ENCODE measurements at places on chromosomes 13 and 19.

DNA sequence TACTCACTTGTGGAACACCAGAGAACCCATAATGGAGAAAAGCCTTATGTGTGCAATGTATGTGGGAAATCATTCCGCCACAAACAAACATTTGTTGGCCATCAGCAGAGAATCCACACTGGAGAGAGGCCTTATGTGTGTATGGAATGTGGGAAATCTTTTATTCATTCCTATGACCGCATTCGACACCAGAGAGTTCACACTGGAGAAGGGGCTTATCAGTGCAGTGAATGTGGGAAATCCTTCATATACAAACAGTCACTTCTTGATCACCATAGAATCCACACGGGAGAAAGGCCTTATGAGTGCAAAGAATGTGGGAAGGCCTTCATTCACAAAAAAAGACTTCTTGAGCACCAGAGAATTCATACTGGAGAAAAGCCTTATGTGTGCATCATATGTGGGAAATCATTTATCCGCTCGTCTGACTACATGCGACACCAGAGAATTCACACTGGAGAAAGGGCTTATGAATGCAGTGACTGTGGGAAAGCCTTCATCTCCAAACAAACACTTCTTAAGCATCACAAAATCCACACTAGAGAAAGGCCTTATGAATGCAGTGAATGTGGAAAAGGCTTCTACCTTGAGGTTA, 10.9 kb downstream of the ZNF549 start:
- DNase-seq: no peak

- DNase-seq: no peak
These were observed 5.8 kb downstream of the GMIP start for GRCh38 chr19:19637523-19638251.

DNA sequence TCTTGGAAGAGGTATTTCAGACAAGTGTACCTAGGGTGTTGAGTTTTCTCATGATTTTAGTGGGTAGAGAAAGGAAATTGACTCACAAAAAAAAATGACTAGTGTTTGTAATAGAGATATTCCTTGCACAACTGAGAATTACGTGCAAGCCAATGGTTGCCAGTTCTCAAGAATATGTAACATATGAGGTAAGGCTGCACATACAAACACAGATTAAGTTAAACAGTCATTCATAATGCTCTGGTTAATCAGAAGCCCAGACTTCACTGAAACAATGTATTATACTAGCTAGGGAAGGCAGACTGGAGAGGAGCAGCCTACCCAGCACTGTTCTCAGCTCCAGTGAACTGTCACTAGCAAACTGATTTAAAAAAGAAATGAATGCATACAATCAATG, 418.3 kb downstream of the DIAPH3 start:
- no peak for DNase-seq

GRCh38 chr13:41848435-41849255, 112.3 kb downstream of the VWA8 start:
- DNase-seq: no peak

GRCh38 chr13:51894239-51894638, 32.5 kb downstream of the CCDC70 start:
- no peak for DNase-seq

DNA sequence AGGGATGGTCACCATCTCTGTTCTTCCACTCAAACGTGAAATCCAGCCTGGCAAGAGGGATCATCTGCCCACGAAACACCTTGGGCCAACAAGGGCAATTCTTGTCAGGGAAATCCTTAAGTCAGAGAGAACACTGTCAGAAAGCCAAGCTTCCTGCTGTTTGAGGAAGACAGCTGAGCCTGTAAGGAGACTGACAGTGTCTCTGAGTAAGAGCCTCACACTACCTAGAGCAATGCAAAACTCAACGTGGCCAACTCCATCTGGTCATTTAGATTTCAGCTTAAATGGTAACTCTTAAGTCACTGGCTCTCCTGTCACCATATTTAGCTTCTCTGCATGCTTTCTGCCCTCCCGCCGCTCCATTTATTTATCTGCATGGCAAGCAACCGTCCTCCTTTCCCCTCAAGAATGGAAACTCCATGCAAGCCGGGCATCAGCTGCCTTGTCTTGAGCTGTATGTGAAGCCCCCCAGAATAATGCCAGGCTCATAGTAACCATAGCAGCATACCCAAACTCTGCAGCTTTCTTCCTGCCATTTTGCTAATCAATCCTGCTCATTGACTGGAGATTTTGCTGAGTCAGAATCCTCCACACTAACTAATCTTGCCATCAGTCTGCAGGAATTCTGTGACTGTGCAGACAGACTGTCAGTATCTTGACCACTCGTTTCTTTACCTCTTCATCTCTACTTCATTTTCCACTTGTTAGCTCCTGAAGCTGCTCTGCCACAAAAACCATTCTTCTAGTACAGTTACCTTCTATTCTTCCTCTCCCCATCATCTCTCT, 159.8 kb downstream of the IRS2 start:
- DNase-seq: peak; percentile 16
